ENCODE measurements at places on chromosomes 5 and 9. TPM values are rescaled to one million over a fixed set of nuclear protein-coding genes. Genes with fewer than 3 reads are reported as not detected.

LCN15 gene
- 0.13 TPM for total RNA-seq

- DNase-seq, result no peak
Observed at GRCh38 chr5:35213608-35214007, 16.7 kb downstream of the PRLR start.

DNA sequence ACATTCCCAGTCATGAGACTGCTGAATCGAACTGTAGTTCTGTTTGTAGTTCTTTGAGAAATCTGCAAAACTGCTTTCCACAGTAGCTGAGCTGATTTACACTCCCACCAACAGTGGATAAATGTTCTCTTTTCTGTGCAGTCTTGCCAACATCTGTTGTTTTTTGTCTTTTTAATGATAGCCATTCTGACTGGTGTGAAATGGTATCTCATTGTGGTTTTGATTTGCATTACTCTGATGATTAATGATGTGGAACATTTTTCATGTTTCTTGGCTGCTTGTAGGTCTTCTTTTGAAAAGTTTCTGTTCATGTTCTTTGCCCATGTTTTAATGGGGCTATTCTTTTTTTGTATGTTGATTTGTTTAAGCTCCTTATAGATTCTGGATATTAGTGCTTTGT, 187.3 kb upstream of the TLE4 start:
- no peak for DNase-seq

DNA sequence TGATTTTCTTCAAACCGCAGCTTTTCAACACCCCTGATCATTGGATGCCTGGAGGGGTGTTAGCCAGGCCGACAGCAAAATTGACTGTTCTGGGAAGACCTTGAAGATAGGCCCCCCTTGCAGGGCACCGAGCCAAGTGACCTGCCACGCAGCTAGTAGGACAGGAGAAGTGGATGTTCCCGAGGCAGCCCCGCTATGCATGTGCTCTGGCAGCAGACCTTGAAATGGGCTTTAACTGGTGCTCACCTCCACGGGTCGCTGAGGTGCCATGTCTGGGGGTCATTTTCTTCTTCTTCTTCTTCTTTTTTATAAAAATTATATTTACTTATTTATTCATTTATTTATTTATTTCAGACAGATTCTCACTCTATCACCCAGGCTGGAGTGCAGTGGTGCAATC, 12.6 kb downstream of the FGF18 start:
- DNase-seq, result no peak

- DNase-seq, result no peak
Observed at GRCh38 chr5:1488882-1489680, 34.7 kb downstream of the LPCAT1 start.

DNA sequence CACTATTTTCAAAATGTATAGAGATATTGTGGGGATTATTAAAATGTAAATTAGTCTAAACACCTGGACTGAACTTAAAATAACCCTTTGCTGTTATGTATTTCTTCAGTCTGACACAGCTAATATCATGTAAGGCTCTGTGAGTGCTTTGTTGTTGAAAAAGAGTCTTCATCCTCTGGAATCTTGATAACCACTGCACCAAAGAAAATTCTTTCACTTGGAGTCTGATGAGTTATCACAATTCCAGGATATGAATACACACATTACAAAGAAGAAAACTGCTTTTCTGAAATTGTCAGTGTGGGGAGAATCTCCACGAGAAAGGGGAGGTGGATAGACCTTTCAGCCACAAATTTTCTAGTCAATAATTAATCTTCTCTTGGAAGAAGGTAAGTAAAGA, 42.3 kb upstream of the TARS1 start:
- DNase-seq, result no peak

HSPB3 gene
- not detected for total RNA-seq

DNA sequence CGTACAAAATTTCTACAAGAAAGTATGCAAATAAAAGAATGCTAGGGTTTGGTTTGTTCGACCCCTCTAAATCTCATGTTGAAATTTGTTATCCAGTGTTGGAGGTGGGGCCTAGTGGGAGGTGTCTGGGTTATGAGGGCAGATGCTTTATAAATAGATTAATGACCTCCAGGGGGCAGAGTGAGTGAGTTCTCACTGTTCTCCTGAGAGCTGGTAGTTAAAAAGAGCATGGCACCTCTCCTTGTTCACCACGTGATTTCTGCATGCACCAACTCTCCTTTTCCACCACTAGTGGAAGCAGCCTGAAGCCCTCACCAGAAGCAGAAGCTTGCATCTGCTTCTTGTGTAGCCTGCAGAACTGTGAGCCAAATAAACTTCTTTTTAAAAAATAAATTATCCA, 50.4 kb upstream of the FAM170A start:
- peak; percentile 18 for DNase-seq

ABLIM3 gene
- 19.5 TPM for total RNA-seq

Measured in dermis microvascular lymphatic vessel endothelial cell (primary cell).